ENCODE measurements at places on chromosomes 4 and X.
A peak's percentile ranks its signal among the peaks of the same experiment; 100 is the strongest.

DNA sequence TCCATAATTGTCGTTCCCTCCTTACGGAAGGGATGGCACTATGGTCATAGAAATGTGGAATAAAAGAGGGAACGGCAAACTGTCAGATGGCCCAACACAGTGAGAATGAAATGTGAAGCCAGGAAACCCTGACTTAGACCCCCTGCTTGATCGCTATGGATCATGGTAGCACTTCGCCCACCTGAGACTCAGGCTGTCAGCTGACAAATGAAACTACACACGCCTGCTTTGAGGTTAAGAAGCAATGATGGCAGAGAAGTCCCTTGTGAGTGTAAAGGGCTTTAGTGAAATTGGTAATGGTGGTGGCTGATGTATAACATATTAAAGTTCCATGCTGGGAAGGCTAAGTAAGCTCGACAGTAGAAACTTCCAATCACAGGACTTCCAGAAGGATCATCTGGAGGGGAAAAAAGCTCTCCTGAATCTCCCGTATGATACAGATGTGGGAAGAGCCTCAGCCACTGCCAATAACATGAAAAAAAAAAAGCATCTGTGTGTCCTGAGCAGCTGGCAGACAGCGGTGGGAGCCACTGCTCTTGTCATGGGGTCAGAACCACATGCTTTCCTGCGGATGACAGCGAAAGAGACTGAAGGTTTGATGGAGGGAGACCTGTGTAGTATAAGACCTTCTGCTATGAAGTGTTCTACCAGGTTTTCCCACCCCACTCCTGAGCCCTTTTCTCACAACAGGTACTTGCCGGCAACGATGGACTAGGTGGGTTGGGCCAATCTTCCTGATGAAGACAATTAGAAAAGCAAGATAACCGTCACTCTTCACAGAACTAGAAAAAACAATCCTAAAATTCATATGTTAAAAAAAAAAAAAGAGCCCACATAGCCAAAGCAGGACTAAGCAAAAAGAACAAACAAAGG lies 107.6 kb downstream of the AFAP1 start:
- DNase-seq = no peak

DNA sequence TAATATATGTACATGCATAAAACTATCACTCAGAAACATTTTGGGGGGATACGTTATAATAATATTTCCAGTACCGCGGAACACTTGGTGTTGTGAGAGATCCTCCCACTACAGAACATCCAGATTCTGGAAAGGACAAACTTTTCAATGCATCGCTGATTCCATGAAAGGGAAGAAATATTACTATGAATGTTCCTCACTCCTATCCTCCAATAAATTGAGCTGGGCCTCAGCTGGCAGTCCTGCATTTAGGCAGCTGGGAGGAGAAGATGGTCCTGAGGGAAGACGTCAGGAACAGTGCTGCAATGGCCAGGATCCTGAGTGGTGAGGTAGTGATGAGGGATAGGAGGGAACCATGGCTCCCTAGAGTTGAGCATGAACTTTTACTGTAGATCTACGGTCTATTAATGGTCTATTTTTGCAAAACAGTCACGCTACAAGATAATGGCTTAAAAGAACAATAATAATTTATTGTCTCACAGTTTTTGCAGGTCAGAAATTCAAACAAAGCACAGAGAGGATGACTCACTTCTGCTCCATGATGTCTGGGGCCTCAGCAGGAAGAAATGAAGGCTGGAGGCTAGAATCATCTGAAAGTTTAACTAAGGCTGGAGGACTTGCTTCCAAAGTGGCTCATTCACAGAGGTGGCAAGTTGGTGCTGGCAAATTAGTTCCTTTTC lies 538.1 kb downstream of the STIM2 start:
- DNase-seq = no peak

- DNase-seq = no peak
Measured at GRCh38 chr4:153260553-153261300, 56.5 kb downstream of the TRIM2 start.

- peak; percentile 71 for DNase-seq
Measured at GRCh38 chr4:26220696-26221095, 100.1 kb upstream of the RBPJ start.

- no peak for DNase-seq
Measured at GRCh38 chrX:100975212-100975611, 5.7 kb downstream of the ARL13A start.

DNA sequence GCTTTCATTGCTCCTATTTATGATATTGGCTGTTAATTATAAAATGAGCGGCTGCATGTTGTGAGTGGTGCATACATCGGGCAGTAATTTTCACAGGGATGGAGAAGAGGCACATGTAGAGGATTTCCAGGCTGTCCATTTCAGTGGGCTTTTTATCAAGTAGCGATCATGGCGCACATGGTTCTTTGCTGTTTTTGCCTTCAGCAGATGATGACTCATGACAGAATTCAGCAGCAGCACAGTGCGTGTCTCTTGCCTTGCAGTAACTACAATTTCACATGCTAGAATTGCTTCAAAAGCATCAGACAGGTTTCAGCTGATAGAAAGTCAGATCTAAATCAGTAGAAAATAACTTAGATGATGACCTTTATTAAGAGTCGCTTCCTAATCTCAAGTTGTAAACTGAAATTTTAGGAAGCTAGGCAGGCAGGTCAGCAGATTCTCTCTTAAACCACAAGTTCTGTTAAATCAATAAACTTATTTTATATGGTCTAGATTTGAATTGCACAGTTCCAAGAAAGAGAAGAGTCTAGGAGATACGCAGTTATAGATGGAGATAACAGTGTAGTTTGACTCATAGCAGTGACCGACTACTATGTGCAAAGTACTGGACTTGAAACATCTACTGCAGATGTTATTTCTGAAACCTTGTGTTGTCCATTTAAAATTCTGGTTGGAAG lies 35.8 kb downstream of the LRP2BP start:
- no peak for DNase-seq

- DNase-seq = no peak
Measured at GRCh38 chr4:123740236-123740635, 343.6 kb downstream of the SPRY1 start.

GRCh38 chr4:101262683-101263082 lies 84.6 kb downstream of the PPP3CA start:
- no peak for DNase-seq

GRCh38 chr4:122669911-122670738 lies 49.3 kb upstream of the IL21 start:
- no peak for DNase-seq

DNA sequence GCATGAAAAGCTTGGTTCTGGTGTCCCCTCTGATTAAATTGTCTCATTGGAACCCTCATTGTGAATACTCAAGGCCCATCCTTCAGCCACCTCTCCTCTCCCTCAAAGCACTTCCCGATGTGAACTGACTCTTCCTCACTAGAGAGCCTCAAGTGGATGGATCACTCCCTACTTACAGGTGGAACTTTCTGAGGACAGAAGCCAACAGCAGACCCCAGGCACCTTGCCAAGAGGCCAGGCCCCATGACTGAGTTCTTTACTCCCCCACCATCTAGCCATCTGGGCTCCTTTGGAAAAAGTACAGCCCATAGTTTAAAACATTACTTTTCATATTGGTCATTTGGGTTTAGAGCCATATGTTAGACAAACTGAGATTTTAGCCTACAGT lies 224.1 kb downstream of the SHROOM3 start:
- no peak for DNase-seq

GRCh38 chrX:69501429-69501828 lies 2.7 kb upstream of the NALF2 start:
- no peak for DNase-seq

- DNase-seq = no peak
Measured at GRCh38 chr4:40300371-40301162, 34.6 kb upstream of the CHRNA9 start.

DNA sequence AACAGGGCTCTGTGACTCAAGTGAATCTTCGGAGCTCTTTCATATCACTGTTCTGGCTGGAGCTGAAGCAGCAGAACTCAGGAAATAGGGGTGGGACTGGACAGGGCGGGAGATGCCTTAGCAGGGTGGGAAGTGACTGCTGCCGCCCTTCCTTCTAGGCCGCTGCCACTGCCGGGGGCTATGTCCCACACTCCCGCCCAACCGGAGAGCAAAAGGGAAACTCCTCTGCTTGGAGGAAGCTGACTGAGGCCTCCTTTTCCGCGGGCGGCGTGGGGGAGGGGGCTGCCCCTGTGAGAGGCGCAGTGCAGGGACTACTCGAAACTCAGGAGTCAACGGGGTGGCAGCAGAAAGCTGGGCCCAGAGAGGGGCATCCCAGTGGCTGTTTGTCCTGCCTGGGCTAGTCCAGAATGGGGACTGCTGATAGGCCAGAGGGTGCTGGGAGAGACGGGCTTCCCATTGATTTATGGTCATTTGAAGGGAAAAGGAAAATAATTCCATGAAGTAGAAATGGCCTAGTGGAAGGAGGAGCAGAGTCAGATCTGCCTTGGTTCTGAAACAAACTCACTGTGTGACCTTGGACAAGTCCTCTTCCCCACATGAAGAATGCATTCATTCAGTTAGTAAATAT lies 36.9 kb downstream of the STARD8 start:
- DNase-seq = no peak

- no peak for DNase-seq
Measured at GRCh38 chrX:68686097-68686977, 38.9 kb downstream of the STARD8 start.

DNA sequence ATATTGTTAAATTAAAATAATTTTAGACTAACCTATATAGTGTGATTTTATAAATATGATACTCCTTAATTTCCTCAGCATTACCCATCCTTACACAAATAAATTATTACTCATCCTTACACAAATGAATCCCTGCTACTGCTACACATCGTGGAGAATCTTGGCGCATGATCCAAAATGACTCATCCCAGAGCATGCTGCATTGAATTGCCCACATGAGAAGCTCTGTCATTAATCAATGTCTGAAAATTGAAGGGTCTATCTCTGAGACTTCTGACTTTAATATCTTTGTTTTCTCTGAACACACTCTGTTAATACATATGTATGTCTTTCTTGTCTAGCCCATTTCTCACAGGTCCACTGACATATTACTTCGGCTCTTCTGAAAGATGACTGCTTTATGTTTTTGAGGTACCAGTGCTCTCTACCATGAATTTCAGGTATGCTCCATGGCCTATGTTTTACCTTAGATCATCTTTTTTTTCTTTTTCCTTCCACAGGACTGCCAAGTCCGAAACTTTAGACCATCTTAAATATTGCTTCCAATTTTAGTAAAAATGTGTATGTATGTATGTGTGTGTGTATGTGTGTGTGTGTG lies 15.7 kb upstream of the DUSP21 start:
- peak; percentile 73 for DNase-seq

- peak; percentile 66 for DNase-seq
Measured at GRCh38 chr4:106264331-106264728, 51.7 kb downstream of the TBCK start.

DNA sequence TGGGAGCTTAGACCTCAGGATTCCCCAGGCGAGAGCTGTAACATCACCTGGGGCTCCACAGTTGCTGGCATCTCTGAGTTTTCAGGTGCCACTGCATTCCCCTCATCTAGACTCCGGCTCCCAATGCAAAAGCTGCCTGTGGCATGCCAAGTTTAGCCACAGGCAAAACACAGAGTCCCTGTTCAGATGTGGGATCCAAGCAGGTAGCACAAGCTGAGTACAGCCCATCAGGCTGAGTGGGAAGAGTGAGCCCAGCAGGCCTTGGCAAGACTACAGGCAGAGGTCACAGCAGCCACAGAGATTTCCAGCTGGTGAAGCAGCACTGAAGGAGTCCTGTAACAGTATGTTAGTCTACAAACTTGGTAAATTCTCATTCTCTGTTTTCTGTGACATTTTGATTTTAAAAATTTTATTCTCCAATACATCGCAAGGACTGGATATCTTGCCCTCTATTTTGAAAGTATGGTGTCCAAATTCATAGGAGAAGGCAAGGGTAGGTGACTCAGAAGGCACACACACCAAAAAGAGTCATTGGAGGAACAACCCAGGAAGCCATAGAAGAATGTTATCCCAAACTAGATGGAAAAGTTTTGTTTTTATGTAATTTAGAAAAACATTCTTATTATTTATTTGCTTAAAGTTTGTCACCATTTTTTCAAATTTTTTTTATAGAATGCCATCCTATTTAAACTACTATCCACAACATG lies 13.6 kb upstream of the CXCL2 start:
- DNase-seq = no peak

GRCh38 chr4:143405075-143405730 lies 68.5 kb downstream of the GAB1 start:
- no peak for DNase-seq

DNA sequence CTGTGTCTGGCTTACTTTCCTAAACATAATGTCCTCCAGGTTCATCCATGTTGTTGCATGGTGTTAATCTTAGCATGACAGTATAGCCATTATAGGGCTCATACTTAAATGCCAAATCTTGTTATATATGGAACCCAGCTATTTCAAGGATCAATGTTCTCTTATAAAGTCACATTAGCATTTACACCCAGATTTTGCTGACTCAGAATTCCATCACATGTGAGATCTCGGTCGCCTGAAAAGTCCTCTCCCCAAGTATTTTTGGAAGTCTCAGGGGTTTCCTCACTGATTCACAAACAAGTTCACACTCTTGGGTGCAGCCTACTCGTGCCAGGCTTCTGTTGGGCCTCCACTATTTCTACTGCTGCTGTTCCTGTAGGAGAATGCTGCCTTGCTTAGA lies 19.9 kb upstream of the C4orf51 start:
- no peak for DNase-seq

DNA sequence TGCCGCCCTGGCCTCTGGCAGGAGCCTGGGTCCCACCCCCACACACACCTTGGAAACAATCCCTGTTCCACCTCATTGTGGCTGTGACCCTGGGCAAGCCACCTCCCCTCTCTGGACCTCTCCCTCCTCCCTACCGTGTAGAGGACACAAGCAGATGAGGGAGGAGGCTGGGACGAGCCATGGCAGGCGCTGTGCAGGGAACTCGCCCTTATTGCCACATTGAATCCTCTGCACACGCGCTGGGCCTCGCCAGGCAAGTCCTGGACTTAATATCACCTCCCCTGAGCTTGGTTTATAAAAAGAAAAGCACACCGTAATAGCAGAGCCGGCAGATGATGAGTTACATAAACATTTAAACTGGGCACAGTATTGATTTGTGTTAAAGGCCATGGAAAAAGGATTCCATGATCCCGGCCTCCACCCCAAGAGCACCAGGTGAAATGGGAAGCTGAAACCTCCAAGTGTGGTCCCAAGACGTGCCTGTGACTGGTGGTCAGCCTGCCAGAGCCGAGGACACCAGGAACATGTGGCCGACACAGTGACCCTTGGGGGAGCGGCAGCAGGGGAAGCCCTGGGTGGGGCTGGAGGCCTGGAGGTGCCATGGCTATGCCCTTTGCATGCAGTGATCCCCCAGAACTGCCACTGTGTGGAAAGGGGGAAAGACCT lies 81.1 kb downstream of the PPP2R2C start:
- no peak for DNase-seq

Measured in foreskin keratinocyte (primary cell).